SHP77 (cell line): ENCODE measurements at places on chromosomes 4 and X.

DNA sequence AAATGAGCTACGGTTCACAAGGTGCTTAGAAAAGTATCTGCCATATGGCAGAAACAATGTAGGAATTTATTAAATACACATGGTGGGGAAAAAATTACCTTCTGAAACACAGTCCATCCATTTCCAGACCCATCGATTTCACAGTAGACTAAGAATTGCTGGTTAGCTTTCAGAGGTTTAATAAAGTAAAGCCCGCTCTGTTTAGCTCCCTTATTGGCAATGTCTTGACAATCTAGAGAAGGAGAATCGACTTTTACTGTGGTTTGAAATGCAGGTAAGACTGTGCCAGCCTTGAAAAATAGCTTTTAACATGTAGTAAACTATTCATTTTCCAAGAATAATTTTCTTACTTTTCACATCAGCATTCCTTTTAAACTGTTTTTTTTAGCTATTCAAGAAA lies 2.9 kb downstream of the FGG start:
- no peak for DNase-seq

GRCh38 chrX:50988649-50989048 lies 78.1 kb downstream of the BMP15 start:
- peak; percentile 4 for DNase-seq

- no peak for DNase-seq
Observed at GRCh38 chrX:142831961-142832530, 193.7 kb upstream of the SPANXN4 start.

GRCh38 chr4:40458683-40459082 lies 123.5 kb downstream of the CHRNA9 start:
- no peak for DNase-seq

- DNase-seq, result no peak
Observed at GRCh38 chr4:1488831-1489638, 82.8 kb upstream of the NKX1-1 start.

DNA sequence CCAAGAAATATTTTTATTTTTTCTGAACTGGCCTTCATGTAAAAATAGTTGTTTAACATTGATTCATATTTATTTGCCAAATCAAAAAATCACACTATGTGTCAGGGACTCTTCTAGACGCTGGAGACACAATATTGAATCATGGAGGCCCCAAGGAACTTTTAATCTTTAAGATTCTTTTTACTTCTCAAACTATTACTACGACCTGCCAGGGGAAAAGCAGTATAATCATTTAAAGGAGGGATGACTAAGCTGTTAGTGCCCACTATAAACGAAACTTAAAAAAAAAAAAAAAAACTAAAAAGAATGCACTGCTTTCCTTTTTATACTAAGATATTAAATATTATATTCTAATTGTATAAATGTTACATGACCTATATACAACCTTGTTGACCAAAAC lies 84.7 kb downstream of the PPA2 start:
- DNase-seq, result no peak

- peak; percentile 17 for DNase-seq
Observed at GRCh38 chr4:20639346-20639745, 60.9 kb upstream of the PACRGL start.
